Erythroblast (primary cell): ENCODE measurements at places on chromosomes 4 and X.

DNA sequence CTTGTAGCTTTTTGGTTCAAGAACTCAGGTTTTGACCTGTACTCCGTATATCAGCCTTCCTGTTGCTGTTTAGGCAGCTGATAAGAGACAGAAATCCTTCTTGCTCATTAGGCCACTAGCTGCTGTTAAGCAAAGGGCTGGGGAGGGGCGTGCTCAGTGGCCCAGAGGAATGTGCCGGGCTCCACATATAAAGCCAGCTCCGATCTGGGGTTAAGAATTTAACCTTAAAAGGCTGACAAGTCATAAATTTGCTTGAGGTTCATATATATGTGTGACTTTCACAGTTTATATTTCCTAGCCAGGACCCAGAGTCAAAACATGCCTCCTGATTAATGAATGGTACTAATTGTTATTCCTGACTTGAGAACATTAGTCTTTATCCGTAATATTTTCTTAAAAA is 15.3 kb downstream of the GPC3 start:
- DNase-seq = no peak

GRCh38 chrX:149527705-149528104 is 13.1 kb upstream of the EOLA1 start:
- peak; percentile 53 for DNase-seq

DNA sequence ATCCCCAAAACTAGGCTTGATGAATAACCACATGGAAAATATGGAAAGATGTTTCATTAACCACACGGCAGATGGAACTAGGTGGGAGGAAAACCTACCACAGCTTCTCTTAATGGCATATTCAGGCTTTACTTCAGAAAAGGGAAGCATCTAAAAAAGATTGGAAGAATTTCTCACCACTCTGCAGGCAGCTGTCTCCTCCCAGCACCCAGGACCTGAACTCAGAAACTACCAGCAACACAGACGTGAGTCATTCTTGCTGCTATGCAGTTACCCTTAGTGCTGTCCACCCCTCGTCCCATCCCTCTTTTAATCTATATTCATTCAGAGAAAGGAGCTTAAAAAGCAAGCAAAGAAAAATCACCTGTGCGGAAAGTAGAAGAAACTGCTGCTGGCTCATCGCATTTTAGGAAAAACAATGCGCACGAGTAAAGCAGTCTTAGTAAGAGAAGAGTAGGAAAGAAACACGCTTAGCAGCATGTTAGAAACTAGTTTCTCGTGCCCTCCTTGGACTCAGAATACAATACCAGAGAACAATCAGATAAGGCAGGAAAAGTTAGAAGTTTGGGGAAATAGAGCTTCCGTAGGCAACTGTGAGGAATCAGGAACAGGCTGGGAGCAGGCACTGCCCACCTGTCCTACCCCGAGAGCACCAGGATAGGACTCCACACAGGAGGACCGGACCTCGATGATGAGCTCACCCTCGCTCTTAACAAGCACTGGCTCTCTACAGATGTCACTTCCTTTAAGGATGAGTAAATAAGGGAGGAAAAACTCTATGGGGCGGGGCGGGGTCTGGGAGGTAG is 48.1 kb upstream of the ENPP6 start:
- DNase-seq = no peak

DNA sequence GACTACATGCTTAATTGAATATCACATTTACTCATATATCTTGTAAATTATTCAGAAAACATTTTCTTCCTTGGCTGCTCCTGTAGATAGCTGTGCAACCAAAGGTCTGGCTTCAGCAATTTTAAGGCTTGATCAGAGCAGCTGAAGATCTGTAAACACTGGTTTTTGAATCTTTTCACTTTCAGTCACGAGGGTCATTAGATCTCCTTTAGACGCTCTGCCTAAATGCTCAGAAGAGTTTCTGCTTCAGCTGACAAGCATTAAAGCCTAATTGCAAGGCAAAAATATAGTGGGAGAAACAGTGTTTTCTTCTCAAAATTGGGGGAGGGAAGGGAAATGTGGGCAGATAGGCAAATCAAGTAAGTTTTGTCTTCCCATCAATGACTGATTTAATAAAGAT is 25.7 kb downstream of the TRPC5 start:
- no peak for DNase-seq

- no peak for DNase-seq
Measured at GRCh38 chr4:105068516-105068915, 78.2 kb upstream of the TET2 start.

DNA sequence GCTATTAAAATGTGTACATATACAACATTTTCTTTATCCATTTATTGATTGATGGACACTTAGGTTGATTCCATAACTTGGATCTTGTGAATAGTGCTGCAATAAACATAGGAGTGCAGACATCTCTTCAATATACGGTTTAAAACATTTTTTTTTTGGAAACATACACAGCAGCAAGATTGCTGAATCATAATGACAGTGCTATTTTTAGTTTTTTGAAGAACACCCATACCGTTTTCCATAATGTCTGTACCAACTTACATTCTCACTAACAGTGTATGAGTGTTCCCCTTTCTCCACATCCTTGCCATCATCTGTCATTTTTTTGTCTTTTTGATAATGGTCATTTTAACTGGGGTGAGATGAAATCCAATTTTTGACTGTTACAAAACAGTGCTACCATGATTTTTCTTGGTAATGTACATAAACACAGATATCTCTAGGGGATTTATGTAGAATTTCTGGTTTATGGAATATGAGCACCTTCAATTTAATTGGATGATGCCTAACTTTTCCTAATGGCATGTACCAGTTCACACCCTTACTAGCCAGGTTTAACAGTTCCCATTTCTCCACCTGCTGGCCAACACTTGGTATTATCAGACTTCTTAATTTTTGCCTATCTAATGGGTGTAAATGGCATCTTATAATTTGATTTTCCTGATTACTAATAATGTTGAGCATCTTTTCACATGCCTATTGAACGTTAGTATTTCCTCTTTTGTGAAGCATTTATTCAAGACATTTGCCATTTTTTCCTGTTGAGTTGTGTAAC is 21.0 kb upstream of the TMSB15B start:
- peak; percentile 35 for DNase-seq

DNA sequence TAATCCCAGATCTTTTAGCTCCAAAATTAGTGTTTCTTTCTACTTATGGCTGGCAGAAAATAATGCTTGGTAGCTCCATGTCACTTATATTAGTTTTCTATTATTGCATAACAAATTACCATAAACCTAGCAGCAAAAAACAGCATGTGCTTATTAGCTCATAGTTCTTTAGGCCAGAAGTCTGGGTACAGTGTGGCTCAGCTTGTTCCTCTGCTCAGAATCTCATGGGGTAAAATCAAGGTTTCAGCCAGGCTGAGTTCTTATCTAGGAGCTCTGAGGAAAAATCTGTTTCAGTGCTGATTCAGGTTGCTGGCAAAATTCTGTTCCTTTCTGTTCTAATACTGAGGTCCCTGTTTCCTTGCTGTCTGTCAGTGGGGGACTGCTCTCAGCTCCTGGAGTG is 101.1 kb downstream of the CT47B1 start:
- no peak for DNase-seq

GRCh38 chrX:21225643-21226042 is 148.6 kb upstream of the CNKSR2 start:
- DNase-seq = no peak

GRCh38 chr4:1240721-1241465 is 8.0 kb downstream of the CTBP1 start:
- DNase-seq = no peak

DNA sequence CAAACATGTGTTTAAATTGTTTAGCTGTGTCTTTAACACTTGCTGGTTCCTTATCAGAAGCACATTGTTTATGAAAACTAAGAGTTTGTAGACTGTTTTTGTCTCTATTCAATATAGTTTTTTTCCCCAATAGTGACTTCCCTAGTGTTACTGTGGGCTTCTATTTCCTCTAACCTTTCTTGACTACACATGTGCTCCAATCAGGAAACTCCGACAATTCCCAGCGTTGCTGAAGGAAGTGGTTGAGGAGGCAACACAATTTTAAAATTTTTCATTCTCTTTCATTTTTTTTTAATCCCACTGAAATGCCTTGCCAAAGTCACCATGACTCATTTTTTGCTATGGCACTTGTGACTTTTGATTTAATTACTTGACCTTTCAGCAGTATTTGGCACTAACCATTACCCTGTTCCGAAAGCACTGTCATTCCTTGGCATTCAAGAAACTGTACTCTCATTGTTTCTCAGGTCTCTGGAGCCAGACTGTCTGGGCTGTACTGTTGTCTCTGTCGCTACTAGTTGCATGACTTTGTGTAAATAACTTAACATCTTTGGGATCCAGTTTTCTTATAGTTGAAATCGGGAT is 67.6 kb upstream of the FREM3 start:
- no peak for DNase-seq

- DNase-seq = no peak
Measured at GRCh38 chrX:148322906-148323305, 177.5 kb upstream of the AFF2 start.

DNA sequence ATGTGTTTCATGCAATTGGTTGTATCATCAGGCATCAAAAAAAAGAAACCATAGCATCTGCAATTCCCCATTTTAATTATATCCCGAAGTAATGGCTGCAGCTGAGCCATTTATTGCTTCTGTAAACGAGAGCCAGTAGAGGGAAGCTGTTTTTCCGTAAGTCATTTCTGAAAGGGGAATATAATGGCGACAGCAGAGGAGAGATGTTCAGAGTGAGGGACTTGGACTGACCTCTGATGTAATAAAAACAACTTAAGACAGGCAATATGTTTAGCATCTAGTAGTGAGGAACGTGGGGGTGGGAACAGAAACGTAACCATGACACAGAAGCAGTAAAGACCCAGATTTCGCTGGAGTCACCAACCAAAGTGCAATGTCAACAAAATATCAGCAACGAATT is 31.5 kb upstream of the NAA11 start:
- DNase-seq = no peak

GRCh38 chrX:39459952-39460351 is 637.8 kb downstream of the BCOR start:
- no peak for DNase-seq

DNA sequence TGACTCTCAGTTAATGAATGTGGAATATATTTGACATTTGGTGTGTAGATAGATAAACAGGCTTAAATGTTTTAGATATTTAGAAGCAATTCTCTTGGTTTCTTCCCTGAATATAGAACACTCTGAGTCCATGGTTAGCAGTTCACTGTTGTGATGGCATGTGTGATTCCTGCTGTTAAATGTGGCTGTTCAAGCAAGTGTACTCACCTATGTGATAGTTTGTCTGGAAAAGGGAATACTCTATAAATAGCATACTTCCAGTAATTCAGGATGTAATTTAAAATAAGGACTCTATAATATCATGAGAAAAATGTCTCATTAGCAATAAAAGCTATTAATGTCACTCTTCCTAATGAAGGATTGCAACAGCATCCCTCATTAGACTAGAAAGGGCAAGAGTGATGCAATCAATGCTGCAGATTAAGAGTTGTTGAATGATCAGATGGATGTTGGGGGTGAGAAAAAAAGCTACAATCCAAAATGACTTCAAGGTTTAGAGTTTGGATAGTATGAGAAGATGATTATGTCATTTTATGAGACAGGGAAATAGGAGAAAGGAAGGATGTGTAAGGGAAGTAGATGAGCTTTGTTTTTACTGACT is 201.8 kb upstream of the WDFY3 start:
- no peak for DNase-seq

GRCh38 chrX:152465132-152465531 is 14.0 kb upstream of the GABRA3 start:
- DNase-seq = no peak

DNA sequence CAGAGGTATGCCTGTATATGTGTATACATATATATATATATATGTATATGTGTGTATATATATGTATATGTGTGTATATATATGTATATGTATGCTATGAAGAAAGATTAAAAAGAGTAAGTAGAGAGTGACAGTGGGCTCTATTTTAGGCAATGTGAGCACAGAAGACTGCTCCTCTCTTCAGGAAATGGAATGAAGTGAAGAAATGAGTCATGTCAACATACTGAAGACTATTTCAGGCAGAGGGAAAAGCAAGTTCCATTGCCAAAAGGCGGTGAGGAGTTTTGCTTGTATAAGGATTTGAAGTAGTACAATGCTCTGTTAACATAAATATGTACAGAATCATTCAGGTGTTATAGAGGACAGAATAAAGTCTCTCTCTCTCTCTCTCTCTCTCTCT is 773.2 kb upstream of the FTHL17 start:
- no peak for DNase-seq

DNA sequence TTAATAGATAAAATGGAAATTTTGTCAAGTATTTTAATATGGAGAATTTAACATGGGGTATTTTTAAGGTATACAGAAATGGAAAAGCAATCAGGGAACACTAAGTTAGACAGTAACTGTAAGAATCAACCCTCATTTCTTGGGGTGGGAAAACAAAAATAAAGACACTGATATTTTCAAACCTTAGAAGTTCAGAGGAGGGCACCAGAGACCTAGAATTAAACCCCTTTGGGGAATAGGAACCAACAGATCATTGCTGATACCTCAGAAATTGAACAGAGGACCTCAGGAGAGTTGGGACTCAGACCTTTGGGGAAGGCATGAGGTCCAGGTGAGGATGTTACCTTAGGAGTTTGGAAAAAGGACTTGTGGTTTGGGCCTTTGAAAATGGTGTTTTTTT is 435.6 kb downstream of the TMA16 start:
- DNase-seq = no peak

GRCh38 chrX:39564751-39565150 is 533.0 kb downstream of the BCOR start:
- DNase-seq = no peak

GRCh38 chrX:10725071-10725470 is 104.7 kb upstream of the MID1 start:
- no peak for DNase-seq

- DNase-seq = no peak
Measured at GRCh38 chr4:100786481-100786880, 268.7 kb upstream of the EMCN start.

DNA sequence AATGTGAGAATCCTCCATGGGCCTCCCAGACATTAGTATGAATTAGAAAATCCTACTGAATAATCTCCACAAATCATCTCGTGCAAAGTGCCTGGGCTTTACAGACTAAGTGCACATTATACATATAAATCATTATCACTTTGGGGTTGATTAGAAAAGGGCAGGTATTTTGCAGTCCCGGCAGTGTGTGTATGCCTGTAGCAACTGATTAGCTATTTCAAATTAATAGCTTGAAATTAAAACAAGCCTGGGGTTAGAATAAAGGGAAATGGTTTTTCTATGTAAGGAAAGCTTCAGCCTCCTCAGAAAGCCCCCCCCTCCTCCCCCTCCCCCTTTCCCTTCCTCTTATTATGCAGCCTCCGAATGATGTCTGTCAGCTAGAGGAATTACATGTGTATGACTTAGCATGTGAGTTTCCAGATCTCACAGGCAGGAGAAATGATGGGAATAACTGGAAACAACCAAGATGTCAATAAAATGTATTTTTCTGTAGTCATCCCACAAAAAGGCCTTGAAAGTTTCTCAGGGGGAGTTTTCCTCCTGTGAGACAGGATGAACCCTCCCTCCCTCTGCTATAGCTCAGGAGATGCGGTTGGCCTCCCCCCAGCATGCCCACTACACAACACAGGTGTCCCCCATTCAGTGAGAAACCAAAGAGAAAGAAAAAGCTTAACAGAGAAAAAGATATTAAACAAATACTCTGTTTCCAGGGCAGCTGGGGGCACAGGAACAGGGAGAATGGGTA is 41.2 kb upstream of the RASGEF1B start:
- DNase-seq = no peak
